ENCODE measurements at places on chromosomes 6 and 20.

GRCh38 chr6:106692112-106692818 lies 62.9 kb downstream of the QRSL1 start:
- DNase-seq, result no peak

- no peak for DNase-seq
Observed at GRCh38 chr20:47127999-47128398, 228.5 kb downstream of the ZMYND8 start.

DNA sequence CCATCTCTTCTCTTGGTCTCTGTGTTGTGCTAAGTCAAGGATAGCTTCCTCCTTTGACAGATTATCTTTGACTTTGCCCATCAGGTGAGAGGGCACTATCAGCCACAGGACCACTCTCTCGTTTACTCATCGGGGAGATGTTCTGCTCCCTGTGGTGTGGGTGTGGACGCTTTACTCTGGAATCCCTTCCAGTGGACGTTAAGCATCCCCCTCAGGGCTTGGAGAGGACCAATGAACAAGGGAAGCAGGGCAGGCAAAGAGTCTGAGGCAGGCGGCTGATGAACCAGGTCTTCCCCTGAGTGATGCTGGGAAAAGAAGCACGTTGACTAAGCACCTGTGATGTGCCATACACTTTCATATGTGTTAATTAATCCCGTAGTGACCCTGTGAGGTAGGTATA lies 21.0 kb upstream of the RNF24 start:
- DNase-seq, result no peak

DNA sequence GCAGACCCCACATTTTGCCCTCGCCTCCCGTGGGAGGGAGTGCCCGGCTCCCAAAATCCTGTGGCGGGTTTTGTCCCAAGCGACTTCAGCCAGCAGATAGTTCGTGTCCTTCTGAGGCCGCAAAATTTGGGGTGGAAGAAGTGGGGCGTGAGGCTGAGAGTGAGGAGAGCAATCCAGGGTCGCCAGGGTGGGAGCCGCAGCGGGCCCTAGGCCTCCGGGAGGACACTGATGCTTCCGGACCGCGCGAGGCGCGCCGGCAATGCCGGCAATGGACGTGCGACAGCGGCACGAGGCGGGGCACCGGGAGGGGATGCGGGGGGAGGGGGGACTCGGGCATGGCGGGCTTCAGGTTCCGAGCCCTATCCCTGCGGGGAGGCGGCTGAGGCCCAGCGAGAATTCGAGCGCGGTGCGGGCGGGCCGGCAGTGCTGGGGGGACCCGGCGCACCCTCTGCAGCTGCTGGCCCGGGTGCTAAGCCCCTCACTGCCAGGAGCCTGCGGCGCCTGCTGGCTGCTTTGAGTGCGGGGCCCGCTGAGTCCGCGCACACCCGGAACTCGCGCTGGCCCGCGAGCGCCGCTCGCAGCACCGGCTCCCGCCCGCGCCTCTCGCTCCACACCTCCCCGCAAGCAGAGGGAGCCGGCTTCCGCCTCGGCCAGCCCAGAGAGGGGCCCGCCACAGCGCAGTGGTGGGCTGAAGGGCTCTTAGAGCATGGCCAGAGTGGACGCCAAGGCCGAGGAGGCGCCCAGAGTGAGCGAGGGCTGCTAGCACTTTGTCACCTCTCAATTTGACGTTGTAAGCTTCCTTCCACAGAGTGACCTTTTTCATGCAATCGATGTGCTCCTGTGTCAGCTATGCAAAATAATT lies 143.8 kb downstream of the LPA start:
- DNase-seq, result peak; percentile 50

DNA sequence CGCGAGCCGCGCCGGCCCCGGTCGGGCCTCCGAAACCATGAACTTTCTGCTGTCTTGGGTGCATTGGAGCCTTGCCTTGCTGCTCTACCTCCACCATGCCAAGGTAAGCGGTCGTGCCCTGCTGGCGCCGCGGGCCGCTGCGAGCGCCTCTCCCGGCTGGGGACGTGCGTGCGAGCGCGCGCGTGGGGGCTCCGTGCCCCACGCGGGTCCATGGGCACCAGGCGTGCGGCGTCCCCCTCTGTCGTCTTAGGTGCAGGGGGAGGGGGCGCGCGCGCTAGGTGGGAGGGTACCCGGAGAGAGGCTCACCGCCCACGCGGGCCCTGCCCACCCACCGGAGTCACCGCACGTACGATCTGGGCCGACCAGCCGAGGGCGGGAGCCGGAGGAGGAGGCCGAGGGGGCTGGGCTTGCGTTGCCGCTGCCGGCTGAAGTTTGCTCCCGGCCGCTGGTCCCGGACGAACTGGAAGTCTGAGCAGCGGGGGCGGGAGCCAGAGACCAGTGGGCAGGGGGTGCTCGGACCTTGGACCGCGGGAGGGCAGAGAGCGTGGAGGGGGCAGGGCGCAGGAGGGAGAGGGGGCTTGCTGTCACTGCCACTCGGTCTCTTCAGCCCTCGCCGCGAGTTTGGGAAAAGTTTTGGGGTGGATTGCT lies 1.3 kb downstream of the VEGFA start:
- DNase-seq, result peak; percentile 73

GRCh38 chr20:52945862-52946522 lies 26.2 kb upstream of the TSHZ2 start:
- DNase-seq, result no peak

GRCh38 chr6:105372849-105373182 lies 30.1 kb downstream of the PREP start:
- DNase-seq, result no peak

GRCh38 chr6:111773501-111774345 lies 99.5 kb downstream of the FYN start:
- DNase-seq, result no peak

- DNase-seq, result no peak
Observed at GRCh38 chr6:82786248-82786647, 279.4 kb downstream of the UBE3D start.

DNA sequence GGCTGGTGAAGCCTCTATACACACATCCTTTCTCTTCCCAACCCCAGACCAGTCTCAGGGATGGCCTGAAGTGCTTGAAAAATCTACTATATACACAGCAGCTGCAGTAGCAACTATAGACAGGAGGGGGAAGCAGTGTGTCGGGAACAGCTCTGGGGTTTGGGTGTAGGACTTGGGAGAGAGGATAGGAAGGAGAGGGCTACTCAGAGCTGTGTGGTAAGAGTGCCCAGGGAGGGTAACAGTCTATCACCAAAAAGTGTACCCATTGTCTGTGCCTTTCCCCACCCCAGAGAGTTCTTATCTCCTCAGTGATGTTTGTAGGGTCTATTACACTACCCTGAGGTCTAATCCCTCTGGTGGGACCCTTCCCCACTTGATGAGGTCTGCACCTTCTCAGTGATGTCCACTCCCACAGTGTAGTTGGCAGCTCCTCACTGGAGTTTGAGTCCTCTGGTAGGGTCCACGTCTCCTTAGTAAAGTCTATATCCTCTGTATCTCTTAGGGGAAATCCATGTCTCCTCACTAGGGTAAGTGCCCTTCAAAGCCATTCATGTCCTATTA lies 1.5 kb upstream of the GGT7 start:
- DNase-seq, result peak; percentile 62

- no peak for DNase-seq
Observed at GRCh38 chr6:43703512-43704429, 16.2 kb upstream of the MRPS18A start.

GRCh38 chr6:2476376-2476775 lies 231.0 kb upstream of the GMDS start:
- no peak for DNase-seq

- DNase-seq, result no peak
Observed at GRCh38 chr6:71496018-71496721, 207.6 kb downstream of the OGFRL1 start.

GRCh38 chr20:50536333-50536732 lies 26.1 kb downstream of the PTPN1 start:
- no peak for DNase-seq

GRCh38 chr20:46312075-46312944 lies 4.0 kb upstream of the CDH22 start:
- no peak for DNase-seq

- DNase-seq, result no peak
Observed at GRCh38 chr20:884983-885952, 30.9 kb downstream of the ANGPT4 start.

GRCh38 chr6:169641461-169642085 lies 60.3 kb downstream of the WDR27 start:
- DNase-seq, result no peak

DNA sequence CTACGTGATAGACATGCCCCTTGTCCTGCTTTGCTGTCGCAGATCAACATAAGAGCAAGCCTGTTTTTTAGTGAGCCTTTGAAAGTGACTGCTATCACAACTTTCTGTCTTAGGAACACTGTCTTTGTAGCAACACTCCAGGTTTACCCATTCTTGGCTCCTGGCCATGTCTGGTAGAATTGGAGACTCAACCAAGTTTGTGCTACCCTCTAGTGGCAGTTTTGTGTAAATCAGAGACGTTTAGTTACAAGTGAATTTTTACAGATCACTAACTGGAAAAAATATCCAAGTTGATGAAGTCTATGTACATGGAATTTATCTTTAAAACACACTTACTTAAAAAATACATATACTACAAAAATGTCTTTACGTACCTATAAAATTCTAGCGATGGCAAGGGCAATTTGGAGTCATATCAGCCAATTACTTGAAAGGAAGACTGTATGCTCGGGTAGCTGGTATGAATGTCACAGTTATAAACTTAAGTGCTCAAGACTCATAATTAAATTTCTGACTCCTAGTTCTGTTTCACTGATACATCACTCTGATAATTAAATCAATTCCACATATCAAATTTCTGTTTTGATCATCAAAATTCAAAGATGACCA lies 101.4 kb downstream of the ADGB start:
- DNase-seq, result peak; percentile 30

GRCh38 chr6:24718449-24719124 lies 367 bp downstream of the C6orf62 start:
- no peak for DNase-seq

DNA sequence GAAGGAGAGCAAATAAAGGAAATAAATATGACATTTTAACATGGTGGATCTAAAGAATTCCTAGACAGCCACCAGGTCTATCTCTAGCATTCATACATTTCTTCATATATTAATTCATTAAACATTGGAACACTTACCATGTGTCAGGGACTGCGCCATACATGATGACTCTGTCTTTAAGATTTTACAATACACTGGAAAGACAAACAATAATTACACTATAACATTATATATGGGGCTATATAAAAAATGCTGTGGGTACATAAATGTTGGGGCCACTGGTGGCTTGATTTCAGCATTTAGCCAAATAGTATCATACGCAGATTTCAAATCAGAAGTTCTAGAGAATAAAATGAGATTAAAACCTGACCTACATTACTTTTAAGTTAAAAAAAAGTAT lies 33.3 kb upstream of the PKIB start:
- no peak for DNase-seq

- DNase-seq, result no peak
Observed at GRCh38 chr6:120405947-120406346, 928.3 kb downstream of the TBC1D32 start.

DNA sequence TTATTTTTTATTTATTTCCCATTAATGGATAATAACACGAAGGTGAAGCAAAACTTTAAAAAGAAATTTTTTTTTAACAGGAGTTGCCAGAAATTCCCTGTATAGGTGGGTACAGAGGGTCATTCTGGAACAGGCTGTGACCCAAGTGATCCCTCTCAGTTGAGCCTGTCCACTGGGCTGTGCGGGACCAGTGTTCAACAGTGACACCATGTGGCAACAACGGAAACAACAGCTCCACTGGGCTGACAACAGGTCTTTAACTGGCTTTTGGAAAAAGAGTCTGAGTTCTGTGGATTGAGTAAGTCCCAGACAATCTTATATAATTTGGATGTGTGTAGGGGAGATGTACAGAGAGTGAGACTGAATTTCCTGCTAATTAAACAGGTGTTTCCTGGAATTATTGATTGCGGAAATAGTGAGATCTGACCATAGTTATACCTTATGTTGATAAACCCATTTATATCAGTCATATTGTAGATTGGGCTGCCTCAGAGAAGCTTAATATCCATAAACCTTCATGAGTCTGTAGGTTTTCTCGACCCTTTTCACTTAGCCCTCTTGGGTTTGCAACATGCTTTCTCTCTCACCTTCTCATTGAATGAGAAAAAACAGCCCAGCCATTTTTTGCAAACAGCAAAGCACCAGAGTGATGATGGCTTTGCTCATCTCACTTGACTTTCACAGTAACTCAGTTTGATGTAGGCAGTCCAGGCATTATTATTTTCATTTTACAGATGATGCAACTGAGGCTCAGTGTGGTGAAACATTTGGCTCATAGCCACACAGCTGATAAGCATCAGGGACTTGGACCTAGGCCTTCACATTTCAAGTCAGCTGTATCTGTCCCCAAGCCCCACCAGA lies 17.5 kb downstream of the KIAA1755 start:
- DNase-seq, result peak; percentile 37

- peak; percentile 53 for DNase-seq
Observed at GRCh38 chr6:29792123-29793035, 35.2 kb upstream of the HLA-G start.

DNA sequence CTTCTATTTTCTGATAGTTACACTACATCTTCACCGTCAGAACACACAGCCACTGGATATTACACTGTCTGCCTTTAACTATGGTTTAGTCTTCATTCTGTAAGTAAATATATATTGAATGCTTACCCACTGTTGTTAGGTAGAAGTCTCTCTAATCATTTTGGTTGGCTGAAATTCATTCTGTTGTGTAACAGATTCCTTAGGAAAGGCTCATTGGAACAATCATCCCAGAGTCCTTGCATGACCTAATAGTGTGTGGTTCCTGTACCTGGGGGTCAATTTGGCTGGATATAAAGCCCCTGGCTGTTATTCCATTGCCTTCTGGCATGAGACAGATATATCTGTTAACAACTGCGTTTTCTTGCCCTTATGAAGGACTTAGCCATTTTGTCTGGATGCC lies 9.9 kb downstream of the BLOC1S5 start:
- DNase-seq, result no peak

DNA sequence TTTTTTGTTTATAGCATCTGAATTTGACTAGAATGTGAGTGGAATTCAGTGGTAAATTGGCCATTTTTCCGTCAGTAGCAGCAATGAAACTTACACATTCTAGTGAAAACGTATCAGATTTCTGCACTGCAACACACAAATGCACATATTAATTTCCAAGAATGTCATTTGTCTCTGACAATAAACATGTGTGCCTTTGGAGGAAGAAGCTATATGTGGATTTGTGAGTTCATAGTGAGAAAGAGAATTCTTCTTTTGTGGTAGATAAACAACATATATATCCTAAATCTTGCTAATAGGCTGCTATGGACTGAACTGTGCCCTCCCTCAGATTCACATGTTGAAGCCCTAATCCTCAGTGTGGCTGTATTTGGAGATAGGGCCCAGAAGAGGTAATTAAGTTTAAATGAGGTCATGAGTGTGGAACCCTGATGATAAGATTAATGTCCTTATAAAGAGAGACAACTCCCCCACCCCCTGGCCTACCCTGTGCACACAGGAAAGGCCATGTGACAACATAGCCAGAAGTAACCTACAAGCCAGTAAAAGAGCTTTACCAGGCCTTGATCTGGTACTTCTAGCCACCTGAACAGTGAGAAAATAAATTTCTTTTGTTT lies 200.2 kb upstream of the EYA4 start:
- DNase-seq, result no peak

GRCh38 chr6:103723438-103724322 lies 1136.0 kb downstream of the HACE1 start:
- DNase-seq, result no peak

Data from stimulated activated CD4-positive, alpha-beta T cell treated with anti-CD3 and anti-CD28 coated beads, Interleukin-1b, Interleukin-23, amount 100 ng/mL, for 48 hours (primary cell).